Lower lobe of right lung (tissue), 2 donors: ENCODE measurements at places on chromosomes 2 and 18.

- H3K27me3 ChIP-seq = no peaks in the 10 kb centered on the region
- DNase-seq = no peak
- no peak overlapping the region for H3K4me3 ChIP-seq
- H3K4me1 ChIP-seq = no peaks in the 10 kb centered on the region
- no peak overlapping the region for H3K27ac ChIP-seq
These were observed 15.0 kb upstream of the SERPINB3 start for GRCh38 chr18:63676526-63677323.

DNA sequence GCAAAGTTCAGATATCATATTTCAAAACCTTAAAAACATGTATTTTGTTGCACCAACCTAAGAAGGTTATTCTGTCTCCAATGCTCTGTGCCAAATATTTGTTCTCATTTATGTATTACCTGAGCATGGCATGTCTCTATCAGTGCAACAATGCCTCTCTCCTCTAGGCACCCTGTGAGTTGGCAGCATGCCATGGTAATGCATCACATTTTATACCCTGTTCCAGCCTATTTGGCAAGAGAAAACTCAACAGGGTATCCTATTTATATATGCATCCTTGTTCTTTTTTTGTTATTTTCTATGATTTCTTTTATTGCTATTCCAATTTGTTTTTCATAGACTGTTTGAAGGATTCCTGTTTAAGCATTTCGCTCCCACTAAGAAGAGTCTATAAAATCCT, 126.3 kb upstream of the NRXN1 start:
- no peaks in the 10 kb centered on the region for H3K4me1 ChIP-seq
- H3K4me3 ChIP-seq = no peak overlapping the region
- H3K27ac ChIP-seq = no peak overlapping the region
- no peaks in the 10 kb centered on the region for H3K36me3 ChIP-seq

DNA sequence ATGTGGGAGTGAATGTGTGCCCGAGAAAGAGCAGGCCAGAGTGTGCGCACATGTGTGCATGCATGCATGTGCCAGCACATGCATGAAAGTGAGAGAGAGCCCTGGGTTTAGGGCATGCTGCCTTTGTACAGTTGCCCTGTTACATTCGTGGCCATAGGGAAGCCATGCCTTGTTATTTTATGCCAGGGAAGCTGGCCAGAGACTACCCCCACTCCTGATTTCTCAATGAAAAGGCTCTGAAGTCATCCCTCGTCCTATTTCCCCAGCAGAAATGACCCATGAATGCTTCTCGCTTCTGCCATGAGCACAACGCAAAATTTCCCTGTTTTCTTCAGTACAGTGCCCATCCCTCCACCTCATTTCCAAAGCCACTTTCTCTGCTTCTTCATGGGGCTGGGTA, 143.0 kb downstream of the CELF4 start:
- H3K36me3 ChIP-seq = no peaks in the 10 kb centered on the region
- no peak overlapping the region for H3K27ac ChIP-seq
- H3K27me3 ChIP-seq = no peaks in the 10 kb centered on the region
- DNase-seq = no peak

DNA sequence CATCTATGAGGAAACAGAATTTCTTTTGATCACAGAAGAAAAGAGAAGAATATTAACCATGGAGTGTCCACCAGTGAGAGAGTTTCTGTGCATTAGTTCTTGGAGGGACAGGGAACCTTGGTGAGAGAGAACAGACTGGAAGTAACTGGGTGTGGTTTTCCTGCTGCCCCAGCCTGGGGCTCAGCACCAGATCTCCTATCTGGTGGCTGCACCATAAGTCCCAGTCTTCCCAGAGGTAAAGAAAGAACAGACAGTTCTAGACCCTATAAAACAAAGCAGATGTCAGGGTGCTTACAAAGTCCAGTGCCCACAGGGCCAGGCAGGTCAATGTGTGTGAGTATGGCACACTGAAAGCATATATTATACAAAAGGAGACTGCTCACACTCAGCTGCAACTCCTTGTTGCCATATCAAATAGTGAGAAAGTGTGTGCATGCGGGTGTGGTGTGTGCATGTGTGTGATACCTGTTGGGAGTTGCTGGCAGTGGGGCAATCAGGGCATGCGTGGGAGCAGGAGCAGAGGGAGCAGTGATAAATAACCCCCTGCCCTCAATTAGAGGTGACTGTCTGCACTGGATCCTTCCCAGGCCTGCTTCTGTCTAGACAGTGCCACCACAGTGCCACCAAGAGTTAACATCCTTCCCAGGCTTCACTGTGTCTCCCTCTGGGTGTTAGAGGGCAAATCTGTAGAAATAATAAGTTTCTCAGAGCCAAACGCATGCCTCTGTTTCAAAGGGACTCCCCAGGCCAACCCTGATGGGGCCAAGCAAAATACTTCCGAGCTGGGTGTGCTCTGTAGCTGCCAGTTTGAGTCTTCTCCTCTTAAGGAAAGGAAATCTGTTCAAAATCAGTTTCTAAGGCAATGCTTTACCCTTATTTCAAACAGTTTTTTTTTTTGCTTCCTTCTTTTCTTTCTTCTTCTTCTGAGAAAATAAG, 45.7 kb downstream of the RDH14 start:
- H3K36me3 ChIP-seq = no peaks in the 10 kb centered on the region
- H3K4me1 ChIP-seq = no peaks in the 10 kb centered on the region
- no peaks in the 10 kb centered on the region for H3K27me3 ChIP-seq
- H3K4me3 ChIP-seq = no peak overlapping the region
- no peak overlapping the region for H3K27ac ChIP-seq
- DNase-seq = no peak

DNA sequence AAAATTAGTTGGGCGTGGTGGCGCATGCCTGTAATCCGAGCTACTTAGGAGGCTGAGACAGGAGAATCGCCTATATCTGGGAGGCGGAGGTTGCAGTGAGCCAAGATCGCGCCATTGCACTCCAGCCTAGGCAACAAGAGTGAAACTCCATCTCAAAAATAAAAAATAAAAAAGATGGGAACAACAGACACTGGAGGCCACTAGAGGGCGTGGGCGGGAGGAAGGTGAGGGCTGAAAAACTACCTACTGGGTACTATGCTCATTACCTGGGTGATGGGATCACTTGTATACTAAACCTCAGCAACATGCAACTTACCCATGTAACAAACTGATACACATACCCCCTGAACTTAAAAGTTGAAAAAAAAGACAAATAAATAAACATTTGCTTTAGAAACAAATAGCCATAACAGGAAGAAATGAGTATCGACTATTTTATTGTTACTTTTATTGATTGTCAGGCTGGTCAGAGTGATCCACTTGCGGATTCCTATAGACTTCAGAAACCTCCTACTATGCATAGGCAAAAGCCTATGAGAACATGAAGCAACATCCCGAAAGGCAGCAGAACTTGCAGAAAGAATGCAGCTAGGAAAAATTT, 61.0 kb downstream of the TMEM163 start:
- H3K36me3 ChIP-seq = no peaks in the 10 kb centered on the region
- no peak overlapping the region for H3K27ac ChIP-seq
- H3K4me1 ChIP-seq = no peaks in the 10 kb centered on the region
- no peaks in the 10 kb centered on the region for H3K27me3 ChIP-seq

DNA sequence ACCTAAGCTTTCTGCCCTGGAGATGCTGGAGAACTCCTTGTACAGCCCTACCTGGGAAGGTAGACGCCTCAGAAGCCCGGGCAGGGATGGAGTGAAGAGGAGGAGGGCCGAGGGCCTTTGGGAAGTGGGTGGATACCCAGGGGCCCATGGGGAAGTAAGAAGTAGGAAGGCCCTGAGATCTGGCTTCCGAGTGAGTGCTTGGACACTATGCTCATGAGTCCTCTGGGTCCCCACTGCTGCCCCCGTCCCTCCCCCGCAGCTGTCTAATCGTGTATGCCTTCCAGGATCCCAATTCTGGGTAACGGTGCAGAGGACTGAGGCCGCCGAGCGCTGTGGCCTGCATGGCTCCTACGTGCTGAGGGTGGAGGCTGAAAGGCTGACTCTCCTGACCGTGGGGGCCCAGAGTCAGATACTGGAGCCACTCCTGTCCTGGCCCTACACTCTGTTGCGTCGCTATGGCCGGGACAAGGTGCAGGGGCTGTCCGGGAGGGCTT, 1.1 kb downstream of the DOK1 start:
- H3K36me3 ChIP-seq = peaks cover 12% of the 10 kb centered on the region
- DNase-seq = peak; percentile 63
- peak overlapping the region; percentile 90 for H3K27ac ChIP-seq
- H3K4me3 ChIP-seq = peak overlapping the region; percentile 95
- peaks cover 16% of the 10 kb centered on the region for H3K4me1 ChIP-seq

- H3K27ac ChIP-seq = no peak overlapping the region
- no peaks in the 10 kb centered on the region for H3K27me3 ChIP-seq
- no peak for DNase-seq
- no peaks in the 10 kb centered on the region for H3K36me3 ChIP-seq
These were observed 425.3 kb downstream of the MBD2 start for GRCh38 chr18:53799134-53799533.

DNA sequence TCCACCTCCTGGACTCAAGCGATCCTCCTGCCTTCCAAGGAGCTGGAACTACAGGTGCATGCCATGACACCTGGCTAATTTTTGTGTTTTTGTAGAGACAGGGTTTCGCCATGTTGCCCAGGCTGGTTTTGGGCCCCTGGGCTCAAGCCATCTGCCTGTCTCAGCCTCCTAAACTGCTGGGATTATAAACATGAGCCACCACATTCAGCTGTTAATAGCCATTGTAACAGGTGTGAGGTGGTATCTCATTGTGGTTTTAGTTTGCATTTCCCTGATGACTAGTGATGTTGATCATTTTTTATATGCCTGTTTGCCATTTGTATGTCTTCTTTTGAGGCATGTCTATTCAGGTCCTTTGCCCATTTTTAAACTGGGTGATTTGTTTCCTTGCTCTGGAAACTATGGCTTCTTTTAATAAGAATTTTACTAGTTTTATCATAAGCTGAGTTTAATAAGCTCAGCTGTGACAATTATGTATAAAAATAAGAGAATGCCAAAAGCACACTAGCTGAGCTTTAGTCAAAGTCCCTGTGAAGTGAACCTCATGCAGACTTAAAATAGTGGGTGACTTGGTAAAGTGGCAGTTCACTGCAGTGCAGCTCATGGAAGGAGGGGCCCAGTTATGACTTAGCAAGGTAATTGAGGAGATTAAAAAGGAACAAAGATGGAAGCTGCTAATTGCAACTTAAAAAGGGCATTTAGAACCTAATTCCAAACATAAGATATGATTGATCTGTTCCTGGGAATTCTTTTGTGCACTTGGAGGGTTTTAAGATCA, 465.1 kb downstream of the TGIF1 start:
- no peaks in the 10 kb centered on the region for H3K27me3 ChIP-seq
- no peak overlapping the region for H3K4me3 ChIP-seq
- H3K36me3 ChIP-seq = no peaks in the 10 kb centered on the region
- DNase-seq = no peak
- H3K27ac ChIP-seq = no peak overlapping the region
- H3K4me1 ChIP-seq = no peaks in the 10 kb centered on the region

GRCh38 chr2:2173633-2174032, 157.4 kb downstream of the MYT1L start:
- DNase-seq = no peak
- H3K27me3 ChIP-seq = peaks cover 11% of the 10 kb centered on the region
- H3K4me3 ChIP-seq = no peak overlapping the region
- H3K4me1 ChIP-seq = no peaks in the 10 kb centered on the region

DNA sequence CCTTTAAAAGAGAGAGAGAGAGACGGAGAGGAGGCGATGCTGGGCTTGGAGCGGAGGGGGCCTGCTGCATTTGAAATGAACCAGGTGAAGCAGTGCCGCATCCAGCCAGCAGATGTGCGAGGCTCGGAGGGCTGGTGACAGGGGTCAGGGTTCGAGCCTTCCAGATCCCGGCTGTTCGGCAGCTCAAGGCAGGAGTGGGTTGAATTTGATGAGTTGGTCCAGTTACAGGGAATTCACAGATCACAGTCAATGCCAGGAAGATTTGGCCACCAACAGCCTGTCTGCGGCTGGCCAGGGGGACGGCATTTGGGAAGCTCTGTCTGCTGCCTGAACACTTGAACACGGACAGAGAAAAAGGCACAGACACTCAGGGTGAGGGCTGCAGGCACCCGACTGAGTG, 48.6 kb downstream of the PTGR3 start:
- DNase-seq = no peak
- H3K4me1 ChIP-seq = no peaks in the 10 kb centered on the region
- no peak overlapping the region for H3K27ac ChIP-seq
- H3K36me3 ChIP-seq = no peaks in the 10 kb centered on the region
- peak overlapping the region; percentile 22 for H3K4me3 ChIP-seq

DNA sequence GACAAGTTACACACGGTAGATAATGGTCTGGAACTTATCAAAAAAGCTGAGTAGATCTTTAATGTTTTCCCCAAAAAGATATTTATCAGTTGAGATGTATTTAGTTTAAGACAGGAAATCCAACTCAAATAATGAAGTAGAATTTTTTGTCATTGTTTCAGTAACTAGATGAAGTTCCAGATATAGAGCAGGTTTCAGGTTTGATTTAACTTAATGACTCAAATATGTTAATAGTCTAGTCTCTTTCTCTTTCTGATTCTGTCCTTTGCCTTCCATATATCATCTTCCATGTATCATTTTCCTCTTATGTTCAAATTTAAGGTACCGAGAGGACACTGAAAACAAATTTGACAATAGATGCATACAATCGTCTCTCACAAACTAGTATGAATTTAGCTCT, 23.6 kb upstream of the DOCK10 start:
- no peaks in the 10 kb centered on the region for H3K4me1 ChIP-seq
- no peak overlapping the region for H3K4me3 ChIP-seq
- DNase-seq = no peak

- DNase-seq = no peak
- no peaks in the 10 kb centered on the region for H3K27me3 ChIP-seq
- H3K27ac ChIP-seq = no peak overlapping the region
- no peak overlapping the region for H3K4me3 ChIP-seq
These were observed 75.8 kb upstream of the SEC11C start for GRCh38 chr18:59063912-59064311.
